ENCODE measurements at places on chromosomes 5 and 9.
A peak's percentile ranks its signal among the peaks of the same experiment; 100 is the strongest.

GRCh38 chr5:141914199-141914743 lies 9.4 kb upstream of the DELE1 start:
- H3K27me3 ChIP-seq = peaks cover 78% of the 10 kb centered on the region
- no peak overlapping the region for H3K27ac ChIP-seq

GRCh38 chr5:155085282-155085989 lies 71.9 kb downstream of the KIF4B start:
- H3K27ac ChIP-seq = no peak overlapping the region
- peaks cover 6% of the 10 kb centered on the region for H3K4me1 ChIP-seq
- no peak overlapping the region for H3K4me3 ChIP-seq
- no peaks in the 10 kb centered on the region for H3K36me3 ChIP-seq
- no peak for DNase-seq

DNA sequence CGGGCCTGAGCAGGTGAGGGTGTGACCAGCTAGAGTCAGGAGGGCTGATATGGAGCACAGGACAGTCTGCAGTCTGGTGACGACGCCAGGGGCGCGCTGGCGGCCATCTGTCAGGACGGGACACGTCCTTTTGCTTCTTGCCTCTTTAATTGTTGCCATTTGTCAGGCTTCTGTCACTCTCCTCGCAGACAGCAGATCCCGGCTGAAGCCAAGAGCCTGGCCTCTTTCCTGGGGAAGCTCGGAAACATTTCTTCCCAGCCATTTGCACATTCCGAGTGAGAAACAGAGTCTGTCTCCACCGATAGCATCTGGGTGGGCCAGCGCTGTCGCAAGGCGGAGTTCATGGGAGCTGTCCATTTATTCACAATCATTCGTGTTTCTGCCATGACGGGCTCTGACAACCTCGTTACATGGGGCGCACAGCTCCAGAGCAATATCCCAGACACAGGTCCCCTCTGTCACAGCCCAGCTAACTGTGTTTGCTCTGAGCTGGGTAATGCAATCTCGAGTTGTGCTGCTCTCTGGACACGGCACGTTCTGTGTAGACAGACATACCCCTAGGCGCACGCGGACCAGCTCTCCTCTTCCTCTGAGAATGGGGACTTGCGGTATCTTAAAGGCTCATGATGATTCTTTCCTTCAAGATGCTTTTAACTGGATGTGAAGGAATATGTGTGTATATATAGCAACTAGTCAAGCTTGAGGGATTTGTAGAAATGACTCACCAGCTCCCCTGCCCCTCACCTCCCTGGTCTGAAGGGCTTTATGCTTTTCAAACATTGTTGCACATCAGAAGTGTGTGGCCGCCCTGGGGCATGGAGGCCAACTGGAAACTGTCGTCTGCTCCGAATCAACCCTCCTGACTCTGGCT lies 105.3 kb upstream of the FCN2 start:
- H3K36me3 ChIP-seq = no peaks in the 10 kb centered on the region
- peak; percentile 20 for DNase-seq
- no peak overlapping the region for H3K4me3 ChIP-seq
- H3K4me1 ChIP-seq = peaks cover 33% of the 10 kb centered on the region
- H3K27ac ChIP-seq = peak overlapping the region; percentile 64

DNA sequence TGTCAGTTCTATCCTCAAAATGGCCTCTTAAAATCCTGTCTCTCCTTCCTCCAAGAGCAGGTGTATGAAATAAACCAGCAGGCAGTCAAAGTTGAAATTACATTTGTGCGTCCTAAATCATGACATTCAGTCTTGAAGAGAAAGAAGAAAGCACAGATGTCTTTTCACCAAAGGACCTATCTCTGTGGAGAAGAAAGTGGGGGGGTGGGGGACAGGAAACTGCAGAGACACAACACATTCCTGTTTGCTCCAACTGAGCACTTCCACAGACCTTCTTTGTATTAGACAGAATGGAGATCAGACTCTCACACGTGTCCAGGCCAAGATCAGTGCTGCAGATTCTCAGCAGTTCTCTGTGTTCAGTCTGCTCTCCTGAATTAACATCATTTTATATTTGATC lies 471.9 kb upstream of the RGMB start:
- H3K27ac ChIP-seq = no peak overlapping the region
- no peak for DNase-seq
- H3K4me1 ChIP-seq = peaks cover 7% of the 10 kb centered on the region

- no peak overlapping the region for H3K27ac ChIP-seq
- H3K4me3 ChIP-seq = no peak overlapping the region
- H3K4me1 ChIP-seq = no peaks in the 10 kb centered on the region
- DNase-seq = no peak
Measured at GRCh38 chr9:72037571-72037970, 22.8 kb downstream of the C9orf57 start.

- no peak overlapping the region for H3K27ac ChIP-seq
- H3K36me3 ChIP-seq = no peaks in the 10 kb centered on the region
- peaks cover 5% of the 10 kb centered on the region for H3K27me3 ChIP-seq
- no peaks in the 10 kb centered on the region for H3K4me1 ChIP-seq
Measured at GRCh38 chr5:19274578-19274977, 713.4 kb downstream of the CDH18 start.

GRCh38 chr9:98883276-98883675 lies 60.4 kb upstream of the COL15A1 start:
- H3K4me1 ChIP-seq = peaks cover 9% of the 10 kb centered on the region
- DNase-seq = no peak
- H3K36me3 ChIP-seq = no peaks in the 10 kb centered on the region
- no peak overlapping the region for H3K27ac ChIP-seq
- H3K27me3 ChIP-seq = peaks cover 13% of the 10 kb centered on the region

- no peak overlapping the region for H3K27ac ChIP-seq
- no peak overlapping the region for H3K4me3 ChIP-seq
- H3K36me3 ChIP-seq = peaks cover 95% of the 10 kb centered on the region
Measured at GRCh38 chr5:33867241-33867640, 24.5 kb downstream of the ADAMTS12 start.

GRCh38 chr9:97803167-97804058 lies 49.6 kb upstream of the FOXE1 start:
- peak overlapping the region; percentile 84 for H3K4me3 ChIP-seq
- H3K36me3 ChIP-seq = no peaks in the 10 kb centered on the region
- peak; percentile 79 for DNase-seq
- peaks cover 81% of the 10 kb centered on the region for H3K27me3 ChIP-seq
- no peak overlapping the region for H3K27ac ChIP-seq

GRCh38 chr9:22452415-22453010 lies 5.9 kb downstream of the DMRTA1 start:
- no peak overlapping the region for H3K4me3 ChIP-seq
- H3K27me3 ChIP-seq = no peaks in the 10 kb centered on the region
- H3K4me1 ChIP-seq = peaks cover 16% of the 10 kb centered on the region
- DNase-seq = peak; percentile 51
- H3K36me3 ChIP-seq = no peaks in the 10 kb centered on the region
- no peak overlapping the region for H3K27ac ChIP-seq

DNA sequence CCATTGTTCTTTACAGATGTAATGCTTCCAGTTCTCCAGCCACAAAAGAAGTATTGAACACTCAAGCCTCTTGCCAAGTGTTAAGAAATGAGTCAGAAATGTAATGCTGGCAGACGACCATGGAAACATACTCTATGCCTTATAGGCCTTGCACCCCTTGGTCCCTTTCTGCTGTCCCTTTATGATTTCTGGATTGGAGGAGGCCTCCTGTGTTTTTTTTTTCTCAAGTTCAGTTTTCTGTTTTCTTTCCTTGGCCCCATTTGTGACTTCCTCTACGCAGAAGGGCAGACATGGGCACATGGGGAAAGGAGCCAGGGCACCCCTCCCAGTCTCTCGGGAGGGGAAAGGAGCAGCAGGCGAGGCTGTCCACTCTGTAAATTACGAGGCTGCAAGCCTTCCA lies 53.4 kb downstream of the SNX18 start:
- H3K4me1 ChIP-seq = peaks cover 20% of the 10 kb centered on the region
- H3K36me3 ChIP-seq = peaks cover 6% of the 10 kb centered on the region

GRCh38 chr5:129853588-129853987 lies 50.7 kb upstream of the CHSY3 start:
- peaks cover 12% of the 10 kb centered on the region for H3K4me1 ChIP-seq
- no peak overlapping the region for H3K27ac ChIP-seq
- H3K36me3 ChIP-seq = no peaks in the 10 kb centered on the region
- DNase-seq = no peak
- peaks cover 3% of the 10 kb centered on the region for H3K27me3 ChIP-seq

- peaks cover 14% of the 10 kb centered on the region for H3K27me3 ChIP-seq
- H3K4me3 ChIP-seq = no peak overlapping the region
- H3K36me3 ChIP-seq = peaks cover 6% of the 10 kb centered on the region
- DNase-seq = no peak
- peaks cover 37% of the 10 kb centered on the region for H3K4me1 ChIP-seq
Measured at GRCh38 chr9:86977205-86977835, 30.0 kb upstream of the GAS1 start.

DNA sequence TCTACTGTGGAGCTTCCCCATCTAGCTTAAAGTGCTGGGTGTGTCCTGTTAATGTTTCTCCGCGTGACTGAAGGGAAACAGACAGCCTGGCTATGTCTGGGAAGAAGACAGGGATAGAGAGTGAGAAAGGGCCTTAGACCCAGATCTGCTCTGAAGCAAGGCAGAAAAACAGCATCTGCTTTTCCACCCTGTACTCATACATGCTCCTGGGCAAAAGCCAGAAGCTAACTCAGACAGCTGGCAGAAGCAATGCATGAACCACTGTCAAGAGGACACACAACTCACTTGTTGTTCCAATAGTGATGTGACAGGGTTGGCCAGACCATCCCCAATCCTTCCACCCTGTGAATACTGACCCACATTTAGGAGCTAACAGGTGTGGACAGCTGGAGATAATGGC lies 63.3 kb downstream of the DPYSL3 start:
- DNase-seq = no peak
- peaks cover 44% of the 10 kb centered on the region for H3K4me1 ChIP-seq
- peaks cover 14% of the 10 kb centered on the region for H3K36me3 ChIP-seq
- no peak overlapping the region for H3K4me3 ChIP-seq

DNA sequence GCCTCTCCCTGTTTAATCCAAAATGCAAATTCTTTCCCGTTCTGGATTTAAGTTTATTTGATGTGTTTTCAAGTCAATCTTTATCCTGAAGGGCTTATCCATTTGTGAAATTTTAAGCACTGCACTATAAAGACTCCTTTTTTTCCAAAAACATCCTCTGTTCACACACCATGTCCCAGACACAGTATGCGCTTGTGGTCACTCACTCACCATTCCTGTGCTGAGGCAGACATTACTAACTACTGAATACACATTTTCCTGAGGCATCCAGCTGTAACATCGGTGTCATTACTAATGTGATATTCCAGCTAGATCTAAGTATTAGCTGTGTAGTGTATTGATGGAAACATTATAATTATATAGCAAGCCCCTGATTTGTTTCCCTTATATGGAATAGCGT lies 298.4 kb downstream of the KCTD16 start:
- DNase-seq = no peak
- no peak overlapping the region for H3K4me3 ChIP-seq
- peak overlapping the region; percentile 11 for H3K27ac ChIP-seq
- no peaks in the 10 kb centered on the region for H3K36me3 ChIP-seq
- H3K27me3 ChIP-seq = no peaks in the 10 kb centered on the region
- H3K4me1 ChIP-seq = peaks cover 33% of the 10 kb centered on the region

DNA sequence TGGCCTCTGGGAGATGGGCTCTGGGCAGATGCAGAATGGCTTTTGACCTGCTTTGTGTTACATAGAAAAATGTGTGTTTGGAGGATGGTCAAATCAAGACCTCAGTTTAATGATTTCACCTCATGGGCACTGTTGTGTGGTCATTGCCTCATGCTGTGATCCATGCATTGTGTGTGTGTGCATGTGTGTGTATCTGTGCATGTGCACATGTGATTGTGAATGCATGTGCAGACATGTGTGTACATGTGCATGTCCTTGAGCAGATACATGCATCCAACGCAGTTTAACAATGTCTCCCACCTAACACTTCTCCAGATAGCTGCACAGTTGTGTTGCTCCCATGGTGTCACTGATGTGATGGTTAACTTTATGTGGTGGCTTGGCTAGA lies 40.1 kb upstream of the S1PR3 start:
- no peaks in the 10 kb centered on the region for H3K36me3 ChIP-seq
- H3K27ac ChIP-seq = no peak overlapping the region
- H3K27me3 ChIP-seq = peaks cover 5% of the 10 kb centered on the region
- H3K4me1 ChIP-seq = peaks cover 57% of the 10 kb centered on the region
- no peak overlapping the region for H3K4me3 ChIP-seq

DNA sequence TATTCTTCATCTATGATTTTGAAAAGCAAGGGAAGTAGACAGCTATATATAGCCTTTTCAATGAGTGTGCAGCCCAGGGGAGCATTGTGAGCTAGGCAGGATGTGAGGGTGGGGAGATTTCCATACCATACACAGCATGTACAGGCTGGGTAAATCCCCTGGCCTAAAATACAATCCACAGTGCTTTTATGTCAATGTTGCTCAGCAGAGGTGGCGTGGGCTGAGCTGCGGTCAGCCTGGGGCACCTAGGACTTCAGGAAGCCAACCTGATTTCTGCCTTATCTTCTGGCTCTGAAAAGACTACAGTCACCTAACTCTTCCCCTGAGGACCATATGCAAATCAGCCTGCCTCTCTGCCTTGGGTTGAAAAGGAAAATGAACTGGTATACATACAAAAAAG lies 6.3 kb upstream of the GARIN3 start:
- H3K4me1 ChIP-seq = no peaks in the 10 kb centered on the region
- H3K4me3 ChIP-seq = no peak overlapping the region
- no peak for DNase-seq
- H3K36me3 ChIP-seq = no peaks in the 10 kb centered on the region
- peaks cover 4% of the 10 kb centered on the region for H3K27me3 ChIP-seq
- H3K27ac ChIP-seq = no peak overlapping the region

- peak; percentile 7 for DNase-seq
- no peak overlapping the region for H3K4me3 ChIP-seq
- H3K4me1 ChIP-seq = peaks cover 32% of the 10 kb centered on the region
- H3K36me3 ChIP-seq = peaks cover 9% of the 10 kb centered on the region
- no peak overlapping the region for H3K27ac ChIP-seq
- H3K27me3 ChIP-seq = peaks cover 5% of the 10 kb centered on the region
Measured at GRCh38 chr9:4108754-4109465, 191.0 kb downstream of the GLIS3 start.

GRCh38 chr9:72871685-72872084 lies 81.2 kb downstream of the ALDH1A1 start:
- no peak overlapping the region for H3K27ac ChIP-seq
- no peaks in the 10 kb centered on the region for H3K36me3 ChIP-seq

- DNase-seq = no peak
- H3K36me3 ChIP-seq = peaks cover 18% of the 10 kb centered on the region
- H3K4me3 ChIP-seq = no peak overlapping the region
- H3K27ac ChIP-seq = no peak overlapping the region
Measured at GRCh38 chr9:127092041-127092608, 30.3 kb downstream of the ANGPTL2 start.

DNA sequence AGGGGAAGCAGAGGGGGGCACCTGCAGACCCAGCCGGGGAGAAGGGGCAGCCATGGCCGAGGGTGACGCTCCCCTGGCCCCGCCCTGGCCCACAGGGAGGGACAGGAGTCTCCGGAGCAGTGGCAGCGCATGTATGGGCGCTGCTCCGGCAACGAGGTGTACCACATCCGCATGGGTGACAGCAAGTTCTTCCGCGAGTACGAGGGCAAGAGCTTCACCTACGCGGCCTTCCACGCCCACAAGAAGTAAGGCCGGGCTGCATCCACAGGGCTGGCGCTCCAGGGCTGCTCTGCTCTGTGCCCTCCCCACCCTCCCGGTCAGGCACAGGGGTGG lies 68.2 kb downstream of the KCNT1 start:
- peaks cover 7% of the 10 kb centered on the region for H3K27me3 ChIP-seq
- H3K4me1 ChIP-seq = peaks cover 6% of the 10 kb centered on the region
- no peaks in the 10 kb centered on the region for H3K36me3 ChIP-seq
- no peak overlapping the region for H3K4me3 ChIP-seq
